ENCODE measurements at places on chromosomes 2 and 18.

DNA sequence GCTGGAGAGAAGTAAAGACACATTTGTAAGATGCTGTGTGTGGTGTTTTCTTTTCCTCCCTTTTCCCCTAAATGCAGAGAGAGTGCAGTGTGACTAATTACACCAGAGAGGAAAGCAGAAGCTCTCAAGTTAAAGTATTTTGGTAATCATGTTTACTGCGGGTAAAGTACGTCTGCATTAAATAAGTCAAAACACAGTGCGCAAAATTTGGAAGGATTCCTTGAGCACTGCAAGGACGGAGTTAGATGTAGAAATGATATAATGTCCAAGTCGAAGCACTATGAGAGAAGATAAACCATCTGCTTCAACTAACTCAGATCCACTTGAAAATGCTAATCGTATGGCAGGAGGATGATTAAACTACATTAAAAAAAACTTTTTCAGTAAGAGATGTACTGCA lies 766.5 kb downstream of the RNF144A start:
- no peak for DNase-seq

- peak; percentile 67 for DNase-seq
Observed at GRCh38 chr2:156340804-156341451, 8.4 kb upstream of the NR4A2 start.

DNA sequence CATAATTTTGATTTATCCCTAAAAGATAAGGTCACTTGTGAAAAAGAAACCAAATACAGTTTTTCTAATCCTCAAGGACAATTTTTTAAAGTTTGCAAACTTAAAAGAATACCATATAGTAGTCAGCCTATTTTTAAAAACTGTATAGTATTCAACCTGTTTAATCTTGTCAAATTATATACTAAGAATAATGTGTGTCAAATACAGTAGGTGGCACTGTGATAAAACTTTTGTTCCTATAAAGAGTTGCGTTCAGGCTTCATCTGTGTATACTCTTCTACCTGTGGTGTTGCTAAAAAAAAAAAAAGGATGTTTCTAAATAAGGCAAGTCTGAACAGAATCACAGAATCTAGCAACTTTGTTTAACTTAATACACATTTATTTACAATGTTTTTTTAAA lies 68.6 kb downstream of the CCDC138 start:
- peak; percentile 15 for DNase-seq

DNA sequence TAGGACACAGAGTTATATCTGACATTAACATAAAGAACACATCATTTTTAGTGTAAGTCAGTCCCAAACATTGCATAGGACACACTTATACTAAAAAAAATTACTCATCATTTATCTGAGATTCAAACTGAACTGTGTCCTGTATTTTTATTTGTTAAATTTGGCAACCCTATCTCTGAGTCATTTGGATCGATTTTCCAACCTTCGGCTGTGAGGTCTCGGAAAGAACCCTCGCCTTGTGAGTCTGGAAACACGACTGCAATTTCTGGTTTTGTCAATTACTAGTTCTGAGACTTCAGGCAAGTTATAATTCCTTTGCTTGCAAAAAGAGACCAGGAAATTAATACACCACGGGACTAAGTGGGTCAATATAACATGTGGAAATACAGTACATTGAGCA lies 14.0 kb downstream of the ATP8B1 start:
- no peak for DNase-seq

- peak; percentile 64 for DNase-seq
Observed at GRCh38 chr18:3664563-3665178, 214.7 kb downstream of the TGIF1 start.

GRCh38 chr18:55109818-55110414 lies 150.7 kb upstream of the CCDC68 start:
- no peak for DNase-seq

GRCh38 chr18:1875219-1875618 lies 696.1 kb downstream of the METTL4 start:
- no peak for DNase-seq

- no peak for DNase-seq
Observed at GRCh38 chr2:44836174-44836573, 105.3 kb upstream of the SIX3 start.

DNA sequence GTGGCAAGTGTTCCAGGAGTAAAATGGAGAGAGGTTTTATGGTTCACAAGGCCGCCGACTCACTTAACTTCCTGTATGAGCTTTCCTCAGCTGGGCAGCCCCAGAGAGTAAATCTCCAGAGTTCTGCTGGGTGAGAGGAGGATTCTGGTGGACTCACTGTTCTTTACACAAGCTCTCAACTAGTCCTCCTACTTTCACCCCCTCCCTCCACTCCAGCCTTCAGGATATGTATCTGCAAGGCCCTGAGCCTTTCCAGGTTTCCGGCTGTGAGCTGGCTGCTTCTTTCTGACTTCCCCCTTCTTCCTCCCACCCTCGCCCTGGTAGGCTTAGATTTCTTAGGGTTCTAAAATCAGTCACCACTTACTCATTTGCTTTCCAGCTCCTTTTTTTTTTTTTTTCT lies 34.0 kb downstream of the EML6 start:
- no peak for DNase-seq

DNA sequence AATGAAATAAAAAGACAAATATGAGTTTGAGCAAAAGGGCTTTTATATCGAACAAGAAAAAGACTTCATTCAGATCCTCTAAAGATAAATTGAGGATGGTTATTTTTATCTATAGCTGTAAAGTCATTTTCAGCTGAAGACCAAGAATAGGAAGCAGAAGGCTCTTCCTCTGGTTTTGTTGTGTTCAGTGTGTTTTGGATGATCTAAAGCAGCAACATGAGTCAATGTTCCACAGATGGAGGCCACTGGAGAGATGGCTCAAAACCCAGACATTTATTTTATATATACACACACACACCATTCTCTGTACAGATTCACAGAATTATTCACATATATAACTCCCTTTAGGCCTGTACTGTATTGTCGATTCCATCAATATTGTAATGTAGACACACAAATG lies 424.3 kb downstream of the MBD2 start:
- no peak for DNase-seq

- no peak for DNase-seq
Observed at GRCh38 chr2:149028891-149029290, 9.6 kb upstream of the LYPD6B start.

DNA sequence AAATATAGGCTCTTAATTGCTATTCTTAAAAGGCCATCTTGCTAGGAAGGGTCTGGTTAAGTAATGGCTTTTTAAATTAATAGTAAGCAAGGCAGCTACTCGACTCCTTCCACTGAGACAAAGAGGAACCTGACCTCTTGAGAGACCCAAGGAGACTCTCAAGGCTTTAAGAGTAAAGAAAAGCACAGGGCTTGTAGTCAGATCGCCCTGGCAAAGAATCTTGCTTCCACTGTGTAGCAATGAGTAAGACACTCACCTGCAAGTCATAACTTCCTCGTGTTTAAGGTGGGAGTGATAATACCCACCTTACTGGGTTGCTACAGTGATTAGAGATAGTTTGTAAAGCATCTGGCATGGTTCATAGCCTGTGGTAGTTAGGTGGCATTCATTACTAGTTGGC lies 274.5 kb downstream of the TSN start:
- DNase-seq = no peak

DNA sequence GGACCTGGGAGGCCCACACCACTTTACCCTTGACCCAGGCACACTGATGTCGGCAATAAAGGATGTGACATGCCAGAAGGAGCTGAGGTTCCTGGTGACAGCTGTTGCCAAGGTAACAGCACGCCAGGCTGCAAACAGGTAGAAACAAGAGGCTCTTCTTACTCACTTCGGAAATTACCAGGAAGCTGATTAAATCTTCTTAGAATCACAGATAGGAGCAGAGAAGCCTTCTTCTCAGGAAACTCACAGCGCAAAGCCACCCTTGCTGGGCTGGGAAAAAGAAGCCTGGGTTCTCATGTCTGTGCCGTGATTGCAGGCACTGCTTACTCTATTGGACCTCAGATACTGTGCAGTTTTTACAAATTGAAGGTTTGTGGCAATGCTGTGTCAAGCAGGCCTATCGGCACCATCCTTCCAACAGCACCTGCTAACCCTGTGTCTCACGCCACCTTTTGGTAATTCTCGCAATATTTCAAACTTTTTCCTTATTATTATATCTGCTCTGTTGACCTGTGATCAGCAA lies 61.0 kb upstream of the TAF1B start:
- DNase-seq = no peak

DNA sequence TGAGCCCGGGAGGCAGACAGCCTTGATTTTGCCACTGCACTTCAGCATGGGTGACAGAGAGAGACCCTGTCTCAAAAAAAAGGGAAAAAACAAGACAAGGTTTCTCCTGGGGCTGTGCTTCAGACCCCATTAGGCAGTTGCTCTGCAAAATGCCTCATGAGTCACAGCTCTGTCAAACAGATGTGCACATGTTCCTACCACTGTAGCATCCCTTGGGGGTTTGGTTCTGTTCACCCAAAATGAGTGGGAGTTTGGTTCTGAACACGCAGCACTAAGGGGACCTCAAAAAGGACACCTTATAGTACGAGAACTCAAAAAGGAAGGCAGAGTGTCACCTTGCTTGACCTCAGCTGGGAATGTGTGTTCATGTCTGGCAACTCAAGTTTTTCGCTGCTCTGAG lies 134.9 kb downstream of the RPIA start:
- no peak for DNase-seq

DNA sequence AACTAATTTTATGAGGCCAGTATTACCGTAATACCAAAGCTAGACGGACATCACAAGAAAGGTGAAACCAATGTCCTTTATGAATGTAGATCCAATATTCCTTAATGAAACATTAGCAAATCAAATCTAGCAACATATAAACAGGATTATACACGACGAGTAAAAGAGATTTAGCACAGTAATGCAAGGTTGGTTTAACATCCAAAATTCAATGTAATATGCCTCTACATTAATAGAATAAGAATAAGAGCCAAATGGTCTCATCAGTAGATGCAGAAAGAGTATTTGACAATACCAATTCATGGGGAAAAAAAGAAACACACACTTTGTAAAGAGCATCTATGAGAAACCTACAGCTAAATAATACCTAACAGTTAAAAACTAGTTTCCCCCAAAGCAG lies 99.5 kb downstream of the TMEM163 start:
- no peak for DNase-seq

- no peak for DNase-seq
Observed at GRCh38 chr2:242040681-242041080, 171.2 kb downstream of the RTP5 start.

- no peak for DNase-seq
Observed at GRCh38 chr2:126839796-126840195, 58.9 kb upstream of the TEX51 start.

DNA sequence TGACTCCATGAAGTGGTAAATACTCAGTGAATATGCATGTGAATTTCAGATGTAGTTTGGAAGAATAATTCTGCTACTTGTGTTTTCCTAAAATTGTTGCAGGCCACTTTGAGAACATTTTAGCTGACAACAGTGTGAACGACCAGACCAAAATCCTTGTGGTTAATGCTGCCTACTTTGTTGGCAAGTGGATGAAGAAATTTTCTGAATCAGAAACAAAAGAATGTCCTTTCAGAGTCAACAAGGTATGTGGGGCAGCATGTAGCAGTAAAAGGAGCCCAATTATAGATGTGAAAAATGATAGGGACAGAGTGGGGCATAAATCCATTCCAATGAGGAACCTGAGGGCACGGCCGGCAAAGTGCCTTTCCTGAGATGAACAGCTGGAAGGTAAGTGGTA lies 16.1 kb downstream of the SERPINB5 start:
- no peak for DNase-seq

GRCh38 chr18:48676346-48676745 lies 137.5 kb downstream of the CTIF start:
- no peak for DNase-seq

DNA sequence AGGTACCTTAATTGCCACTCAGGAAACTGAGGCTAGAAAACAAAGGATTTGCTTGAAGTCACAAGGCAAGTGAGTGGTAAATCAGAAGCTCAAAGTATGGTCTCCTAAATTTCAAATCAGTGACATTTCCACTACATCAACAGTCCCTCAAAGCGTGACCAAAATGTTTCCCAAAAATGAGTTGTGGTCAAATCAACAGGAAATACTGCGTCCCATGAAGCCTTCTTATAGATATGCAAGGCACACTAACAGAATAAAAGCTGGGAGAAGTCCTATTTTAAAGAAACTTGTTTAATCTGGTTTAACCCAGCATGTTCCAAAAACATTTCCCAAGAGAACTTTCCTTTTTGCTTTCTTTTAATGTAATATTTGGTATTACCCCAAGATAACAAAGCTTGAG lies 249.4 kb downstream of the EXOC6B start:
- DNase-seq = peak; percentile 75

GRCh38 chr2:236867441-236868260 lies 218.0 kb upstream of the COPS8 start:
- no peak for DNase-seq

DNA sequence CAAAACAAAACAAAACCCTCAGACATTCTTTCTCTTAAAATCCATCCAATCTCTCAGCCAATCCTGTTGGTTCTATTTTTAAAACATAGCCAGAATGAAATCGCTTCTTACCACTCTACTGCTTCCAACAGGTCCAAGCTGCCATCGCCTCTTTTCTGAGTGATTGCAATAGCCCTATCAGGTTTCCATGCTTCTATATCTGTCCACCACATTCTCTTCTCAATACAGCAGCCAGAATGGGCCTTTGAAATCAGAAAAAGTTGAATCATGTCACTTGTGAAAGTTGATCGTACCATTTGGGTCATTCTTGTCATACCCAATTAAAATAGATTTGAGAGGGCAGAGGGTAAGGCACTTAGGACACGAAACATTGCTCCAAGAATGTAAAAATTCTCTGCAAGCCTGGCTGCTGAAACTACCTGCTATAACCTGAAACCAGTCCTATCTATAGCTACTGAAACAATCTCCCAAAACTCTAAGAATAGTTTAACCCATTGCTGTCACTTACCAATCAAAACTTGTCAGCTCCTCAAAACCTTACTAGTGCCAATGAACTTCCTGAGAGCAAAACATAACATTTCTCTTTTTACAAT lies 3.3 kb upstream of the MTLN start:
- DNase-seq = no peak

DNA sequence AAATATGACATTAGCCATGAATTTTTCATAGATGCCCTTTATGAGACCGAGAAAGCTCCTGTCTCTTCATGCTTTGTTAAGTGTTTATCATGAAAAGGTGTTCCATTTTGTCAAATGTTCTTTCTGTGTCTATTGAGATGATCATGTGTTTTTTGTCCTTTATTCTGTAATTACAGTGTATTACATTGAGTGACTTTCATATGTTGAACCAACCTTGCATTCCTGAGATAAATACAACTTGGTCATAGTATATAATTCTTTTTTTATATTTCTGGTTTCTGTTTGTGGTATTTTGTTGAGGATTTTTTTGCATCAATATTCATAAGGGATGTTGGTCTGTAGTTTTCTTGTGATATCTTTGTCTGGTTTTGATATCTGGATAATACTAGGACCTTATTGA lies 52.9 kb upstream of the HPCAL1 start:
- DNase-seq = no peak

DNA sequence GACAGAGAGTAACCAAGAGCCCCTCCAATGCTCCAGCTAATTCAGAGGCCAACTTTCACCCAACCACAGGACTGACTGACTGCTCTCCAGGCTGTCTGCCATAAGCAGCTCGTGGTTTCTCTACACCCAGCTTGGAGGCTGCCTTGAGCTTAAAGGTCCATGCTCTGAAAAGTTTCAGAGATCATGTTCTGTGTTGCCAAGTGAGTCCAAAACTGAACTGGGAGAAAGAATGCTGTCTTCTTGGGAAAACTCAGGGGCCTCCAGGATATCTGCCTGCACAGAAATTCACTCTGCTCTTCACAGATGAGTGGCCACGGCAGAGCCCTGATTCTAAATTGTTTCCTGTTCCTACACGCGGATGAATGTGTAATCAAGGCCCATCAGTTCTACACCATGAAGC lies 51.1 kb downstream of the LPIN2 start:
- peak; percentile 74 for DNase-seq

Measured in A673 (cell line).